ENCODE measurements at places on chromosomes 11 and 22. TPM values are rescaled to one million over a fixed set of nuclear protein-coding genes. Genes with fewer than 3 reads are reported as not detected.

NCR3LG1 gene
- total RNA-seq, result 8.6 TPM

DNA sequence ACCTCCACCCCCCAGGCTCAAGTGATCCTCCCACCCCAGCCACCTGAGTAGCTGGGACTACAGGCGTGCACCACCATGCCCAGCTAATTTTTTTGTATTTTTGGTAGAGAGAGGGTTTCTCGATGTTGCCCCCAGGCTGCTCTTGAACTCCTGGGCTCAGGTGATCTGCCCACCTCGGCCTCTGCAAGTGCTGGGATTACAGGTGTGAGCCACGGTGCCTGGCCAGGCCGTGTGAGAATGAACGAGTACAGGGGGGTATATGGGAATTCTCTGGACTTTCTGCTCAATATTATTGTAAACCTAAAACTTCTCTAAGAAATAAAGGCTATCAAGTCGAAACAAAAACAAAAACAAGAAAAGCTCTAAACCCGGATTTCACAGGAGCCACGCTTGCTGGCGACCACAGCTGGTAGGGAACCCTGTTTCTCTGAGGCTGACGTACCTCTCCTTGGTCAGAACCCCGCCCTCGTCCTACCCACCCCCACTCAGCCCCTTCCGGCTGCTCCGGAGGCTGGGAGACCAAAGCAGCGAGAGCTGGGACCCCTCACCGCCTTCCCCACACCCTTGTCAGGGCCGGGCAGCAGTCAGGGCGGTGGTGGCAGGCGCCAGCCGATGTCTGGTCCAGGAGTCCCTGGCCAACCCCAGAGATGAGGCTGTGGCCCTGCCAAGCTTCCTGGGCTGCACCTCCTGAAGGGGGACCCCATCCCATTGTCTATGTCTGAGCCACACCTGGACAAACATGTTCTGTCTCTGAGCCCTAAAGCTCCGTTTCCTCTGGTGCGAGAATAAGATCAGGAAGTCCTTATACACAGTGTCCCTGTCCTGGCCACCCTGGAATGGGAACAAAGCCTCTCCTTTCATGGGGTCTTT is 52.1 kb downstream of the LINC01488 start:
- no peak for DNase-seq
- H3K36me3 ChIP-seq, result no peaks in the 10 kb centered on the region
- no peak overlapping the region for H3K27ac ChIP-seq
- no peak overlapping the region for H3K4me3 ChIP-seq
- no peaks in the 10 kb centered on the region for H3K27me3 ChIP-seq

GRCh38 chr11:11788063-11788710 is 53.6 kb upstream of the USP47 start:
- H3K4me1 ChIP-seq, result no peaks in the 10 kb centered on the region
- no peak overlapping the region for H3K4me3 ChIP-seq
- H3K27ac ChIP-seq, result no peak overlapping the region

SYT12 gene
- total RNA-seq, result 0.62 TPM

GRCh38 chr11:102833731-102834130 is 9.7 kb downstream of the MMP3 start:
- DNase-seq, result no peak
- H3K4me1 ChIP-seq, result peaks cover 6% of the 10 kb centered on the region
- no peak overlapping the region for H3K27ac ChIP-seq
- H3K27me3 ChIP-seq, result peaks cover 39% of the 10 kb centered on the region

All from Panc1 (cell line).